PC-3 (cell line): ENCODE measurements at places on chromosomes 3 and 15.

- 0 out of 2 replicates have a peak, but pooled peaks cover 3% of the 10 kb centered on the region for H3K36me3 ChIP-seq
- no peak for DNase-seq
- H3K27me3 ChIP-seq: no peaks in the 10 kb centered on the region
- H3K4me3 ChIP-seq: no peak overlapping the region
These were observed 49.9 kb downstream of the FNDC3B start for GRCh38 chr3:172089250-172089649.

- no peaks in the 10 kb centered on the region for H3K27me3 ChIP-seq
- H3K4me3 ChIP-seq: no peak overlapping the region
- H3K4me1 ChIP-seq: peaks cover 23% of the 10 kb centered on the region
- no peak overlapping the region for H3K27ac ChIP-seq
- peaks cover 29% of the 10 kb centered on the region for H3K36me3 ChIP-seq
These were observed 6.8 kb downstream of the MFSD1 start for GRCh38 chr3:158808697-158809096.

- no peaks in the 10 kb centered on the region for H3K27me3 ChIP-seq
- DNase-seq: no peak
- no peaks in the 10 kb centered on the region for H3K36me3 ChIP-seq
- no peak overlapping the region for H3K4me3 ChIP-seq
These were observed 4.8 kb upstream of the SLC26A6 start for GRCh38 chr3:48639944-48640606.

DNA sequence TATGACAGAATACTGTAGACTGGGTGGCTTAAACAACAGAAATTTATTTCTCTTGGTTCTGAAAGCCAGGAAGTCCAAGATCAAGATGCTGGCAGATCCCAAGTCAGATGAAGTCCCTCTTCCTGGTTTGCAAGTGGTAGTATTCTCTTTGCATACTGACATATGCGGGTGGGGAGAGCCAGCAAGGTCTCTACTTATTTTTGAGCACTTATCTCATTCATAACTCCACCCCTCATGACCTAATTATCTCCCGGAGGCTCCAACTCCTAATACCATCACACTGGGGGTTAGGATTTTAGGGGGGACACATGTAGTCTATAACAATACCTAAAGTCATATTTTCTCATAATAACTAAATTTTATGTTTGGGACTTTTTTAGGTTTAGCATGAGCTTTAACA lies 65.3 kb downstream of the BLM start:
- no peaks in the 10 kb centered on the region for H3K27me3 ChIP-seq
- no peaks in the 10 kb centered on the region for H3K4me1 ChIP-seq
- DNase-seq: no peak
- H3K4me3 ChIP-seq: no peak overlapping the region

DNA sequence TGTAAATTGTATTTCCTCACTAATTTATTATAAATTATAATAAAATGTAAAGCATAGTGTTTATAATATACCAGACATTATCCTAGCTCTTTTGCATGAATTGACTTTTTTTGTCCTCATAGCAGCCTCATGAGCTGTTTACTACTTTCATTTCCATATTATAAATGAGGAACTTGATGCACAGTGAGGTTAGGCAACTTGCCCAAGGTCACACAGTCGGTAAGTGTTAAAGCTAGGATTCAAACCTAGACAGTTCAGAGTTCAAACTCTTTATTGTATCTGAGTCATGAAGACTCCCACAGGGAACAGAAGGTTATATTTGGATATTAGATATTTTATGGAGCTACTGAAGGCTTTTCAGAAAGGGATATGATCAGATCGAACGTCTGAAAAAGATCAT lies 322.2 kb upstream of the SATB1 start:
- H3K4me3 ChIP-seq: no peak overlapping the region
- H3K4me1 ChIP-seq: no peaks in the 10 kb centered on the region
- no peak for DNase-seq
- no peaks in the 10 kb centered on the region for H3K36me3 ChIP-seq

DNA sequence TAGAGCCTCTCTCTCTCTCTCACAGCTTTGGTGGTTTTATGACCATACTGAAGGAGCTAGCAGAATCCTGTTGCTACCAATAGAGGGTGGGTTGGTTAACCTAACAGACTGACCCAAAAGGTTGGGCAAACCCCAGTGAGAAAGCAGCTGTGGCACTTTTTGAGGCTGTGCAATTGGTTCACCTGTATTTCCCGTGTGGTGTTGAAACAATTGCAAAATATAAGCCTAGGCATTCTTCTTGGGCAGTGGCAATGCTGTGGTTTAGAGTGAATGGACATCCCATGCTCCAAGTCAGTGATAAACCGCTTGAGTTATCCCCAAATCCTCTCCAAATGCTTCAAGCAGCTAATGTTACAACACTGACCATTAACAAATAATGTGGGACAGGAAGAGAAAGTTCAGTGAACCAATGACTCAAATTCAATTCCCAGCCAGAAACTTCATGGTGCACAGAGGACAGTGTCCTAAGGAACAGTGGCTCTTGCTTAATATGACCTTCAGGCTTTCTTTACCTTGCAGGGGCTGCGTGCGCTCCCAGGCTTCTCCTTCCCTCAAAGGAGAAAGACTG lies 261.9 kb upstream of the ICE2 start:
- no peaks in the 10 kb centered on the region for H3K4me1 ChIP-seq
- H3K36me3 ChIP-seq: no peaks in the 10 kb centered on the region

GRCh38 chr3:179076243-179077027 lies 4.8 kb upstream of the ZMAT3 start:
- no peak for DNase-seq
- H3K4me3 ChIP-seq: no peak overlapping the region
- no peak overlapping the region for H3K27ac ChIP-seq
- H3K4me1 ChIP-seq: no peaks in the 10 kb centered on the region
- H3K36me3 ChIP-seq: no peaks in the 10 kb centered on the region

GRCh38 chr3:52831500-52832301 lies 1.2 kb upstream of the ITIH4 start:
- DNase-seq: peak; percentile 94
- H3K36me3 ChIP-seq: no peaks in the 10 kb centered on the region
- no peak overlapping the region; the same call in 1 of the 2 replicates for H3K4me3 ChIP-seq

DNA sequence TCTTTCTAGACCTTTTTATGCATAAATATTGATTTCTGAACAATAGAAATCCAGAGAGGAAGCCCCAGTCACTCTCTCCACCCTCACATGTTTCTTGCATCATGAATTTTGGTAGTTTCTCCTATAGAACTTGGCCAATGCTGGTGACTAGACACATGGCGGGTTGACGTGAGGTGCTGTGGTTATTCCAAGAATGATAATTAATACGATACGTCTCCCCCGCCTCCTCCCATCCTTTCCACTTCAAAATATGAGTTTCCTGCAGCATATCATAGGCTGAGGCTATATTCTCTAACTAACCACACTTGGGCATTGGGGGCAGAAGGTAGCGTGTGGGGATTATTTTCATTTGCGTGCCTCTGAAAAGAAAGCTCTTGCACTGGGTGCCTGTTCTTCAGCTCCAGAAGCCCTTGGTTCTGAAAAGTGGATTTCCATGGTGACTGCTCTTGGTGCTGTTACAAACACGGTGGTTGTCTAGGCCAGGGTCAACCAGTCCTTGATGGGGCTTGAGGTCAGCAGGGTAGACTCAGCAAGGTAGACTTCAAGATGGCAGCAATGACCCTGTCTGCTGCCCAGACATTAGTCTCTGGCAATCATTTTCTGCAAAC lies 5.3 kb downstream of the TNFSF10 start:
- DNase-seq: no peak
- no peak overlapping the region for H3K4me3 ChIP-seq
- H3K36me3 ChIP-seq: no peaks in the 10 kb centered on the region
- H3K27me3 ChIP-seq: no peaks in the 10 kb centered on the region

GRCh38 chr15:67465196-67465952 lies 55.6 kb upstream of the C15orf61 start:
- no peak overlapping the region for H3K4me3 ChIP-seq
- DNase-seq: no peak
- no peak overlapping the region for H3K27ac ChIP-seq
- no peaks in the 10 kb centered on the region for H3K36me3 ChIP-seq
- H3K4me1 ChIP-seq: no peaks in the 10 kb centered on the region

DNA sequence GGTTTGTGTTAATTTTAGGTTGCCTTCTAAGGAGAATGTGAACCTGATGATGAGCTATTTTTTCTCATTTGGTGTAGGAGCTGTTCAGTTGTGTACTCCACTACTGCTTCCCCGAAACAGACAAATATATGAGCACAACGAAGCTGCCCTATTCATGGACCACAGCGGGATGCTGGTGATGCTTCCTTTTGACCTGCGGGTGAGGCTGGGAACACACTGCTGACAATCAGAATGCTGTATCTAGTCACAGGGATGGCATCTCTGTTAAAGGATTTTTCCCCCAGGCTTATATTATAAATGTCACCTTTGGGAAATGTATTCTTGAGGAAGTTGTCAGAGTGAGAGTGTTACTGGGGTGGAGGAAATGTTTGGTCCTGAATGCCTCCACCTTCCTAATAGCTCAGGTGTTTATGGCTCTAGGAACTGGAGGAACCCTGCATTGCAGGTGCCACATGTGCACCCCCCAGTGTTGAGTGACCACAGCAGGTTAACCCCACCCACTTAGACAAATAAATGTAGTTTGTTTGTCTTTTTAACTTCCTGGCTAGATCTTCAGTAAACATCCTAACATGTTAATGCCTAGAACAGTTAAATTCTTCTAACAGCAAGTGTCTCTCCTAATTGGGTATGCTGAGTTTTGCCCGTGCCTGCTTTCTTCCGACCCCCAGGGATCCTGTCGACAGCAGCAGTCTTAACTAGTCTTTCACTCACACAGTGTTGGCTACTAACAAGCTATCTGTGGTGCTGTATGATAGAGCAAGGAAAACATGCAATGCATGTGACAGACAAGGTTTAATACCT lies 35.7 kb downstream of the SRP14 start:
- H3K27me3 ChIP-seq: no peaks in the 10 kb centered on the region
- H3K27ac ChIP-seq: no peak overlapping the region
- H3K4me1 ChIP-seq: peaks cover 16% of the 10 kb centered on the region; the same call in 1 of the 2 replicates

- no peak overlapping the region for H3K4me3 ChIP-seq
- no peaks in the 10 kb centered on the region for H3K4me1 ChIP-seq
- H3K27me3 ChIP-seq: no peaks in the 10 kb centered on the region
- DNase-seq: no peak
These were observed 699.9 kb upstream of the ZNF385D start for GRCh38 chr3:22450786-22451400.

- no peak overlapping the region for H3K27ac ChIP-seq
- no peak overlapping the region for H3K4me3 ChIP-seq
- H3K4me1 ChIP-seq: no peaks in the 10 kb centered on the region
- no peak for DNase-seq
- no peaks in the 10 kb centered on the region for H3K36me3 ChIP-seq
These were observed 2.5 kb downstream of the MORC1 start for GRCh38 chr3:109115451-109115850.

DNA sequence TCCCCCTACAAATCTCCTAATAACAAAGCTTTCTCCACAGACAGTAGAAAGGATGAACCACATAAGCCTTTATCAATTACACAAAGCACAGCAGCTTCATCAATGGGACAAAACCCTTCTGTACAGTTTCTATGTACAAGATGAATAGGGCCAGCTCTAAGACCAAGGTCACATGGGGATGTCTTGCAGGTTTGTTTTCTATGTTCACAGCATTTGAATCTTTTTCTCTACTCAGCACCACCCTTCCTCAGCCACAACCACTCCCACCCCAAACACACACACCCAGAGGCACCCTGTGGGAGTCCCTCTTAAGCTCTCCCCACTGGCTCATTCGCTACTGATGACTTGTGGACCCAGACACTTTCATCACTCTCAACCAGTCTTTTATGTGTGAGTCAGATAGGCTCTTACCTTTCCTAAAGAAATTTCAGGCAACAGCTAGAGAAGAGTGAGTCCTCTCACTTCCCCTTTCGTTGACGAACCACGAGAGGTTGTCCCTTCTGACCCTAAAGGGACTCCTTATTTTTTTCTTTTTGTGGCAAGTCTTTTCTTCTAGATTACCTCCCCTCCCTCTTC lies 57.9 kb downstream of the ARHGAP31 start:
- no peak overlapping the region for H3K27ac ChIP-seq
- H3K27me3 ChIP-seq: no peaks in the 10 kb centered on the region
- no peaks in the 10 kb centered on the region for H3K4me1 ChIP-seq

GRCh38 chr3:127628788-127629466 lies at the start of gene PODXL2:
TSS of gene PODXL2 (plus strand) at chr3:127629185. CDS start at chr3:127629220, 35 bp downstream.
- H3K4me3 ChIP-seq: peak within 1 kb of the TSS; percentile 63
- no peaks in the 10 kb centered on the region; the same call in 1 of the 2 replicates for H3K4me1 ChIP-seq
- H3K27ac ChIP-seq: no peak within 1 kb of the TSS
- H3K27me3 ChIP-seq: no peaks in the 10 kb centered on the region
- no peaks in the 10 kb centered on the region for H3K36me3 ChIP-seq

DNA sequence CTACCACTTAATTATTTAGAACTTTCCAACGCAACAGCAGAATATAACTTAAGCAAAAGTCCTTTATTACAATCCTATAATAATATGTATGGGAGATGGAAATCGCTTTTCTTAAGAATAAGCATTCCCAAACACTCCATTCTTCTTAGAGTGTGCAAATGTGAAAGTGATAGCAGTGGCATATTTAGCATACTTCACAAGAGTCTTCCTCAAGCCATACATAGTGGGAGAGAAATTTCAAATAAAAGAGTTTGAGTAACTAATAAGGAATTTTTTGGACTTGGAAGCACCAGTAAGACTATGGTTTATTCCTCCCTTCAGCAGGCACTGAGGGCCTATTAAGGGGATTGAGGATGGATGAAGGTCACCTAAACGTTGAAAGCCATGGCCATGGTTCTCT lies 22.1 kb upstream of the BNC1 start:
- peak; percentile 16 for DNase-seq
- H3K4me1 ChIP-seq: peaks cover 45% of the 10 kb centered on the region
- peak overlapping the region; percentile 63; the same call in 1 of the 2 replicates for H3K4me3 ChIP-seq
- H3K27me3 ChIP-seq: no peaks in the 10 kb centered on the region

GRCh38 chr3:153901152-153901551 lies 220.0 kb upstream of the ARHGEF26 start:
- peak overlapping the region; percentile 86 for H3K27ac ChIP-seq
- peak overlapping the region; percentile 1; the same call in 1 of the 2 replicates for H3K4me3 ChIP-seq
- peaks cover 27% of the 10 kb centered on the region for H3K4me1 ChIP-seq
- peak; percentile 90 for DNase-seq
- no peaks in the 10 kb centered on the region for H3K27me3 ChIP-seq
- H3K36me3 ChIP-seq: no peaks in the 10 kb centered on the region

DNA sequence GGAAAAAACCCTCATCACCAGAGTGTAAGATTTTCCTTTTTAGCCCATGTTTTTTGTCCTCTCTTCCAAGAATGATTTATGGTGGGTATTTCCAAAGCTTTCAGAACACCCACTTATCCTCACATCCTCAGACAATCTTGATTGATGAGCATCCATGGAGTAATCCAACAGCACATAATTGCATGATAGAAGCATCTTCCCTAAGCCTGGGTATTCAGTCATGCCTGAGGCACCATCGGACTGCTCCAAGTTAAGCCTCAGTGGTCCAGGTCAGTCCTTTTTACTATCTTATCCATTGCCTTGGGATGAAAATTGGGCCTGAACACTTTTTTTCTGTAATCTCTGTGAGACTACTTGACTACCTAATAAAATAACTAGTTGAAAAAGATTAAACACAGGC lies 676.0 kb upstream of the SEMA6D start:
- no peak overlapping the region for H3K4me3 ChIP-seq
- H3K27me3 ChIP-seq: no peaks in the 10 kb centered on the region

GRCh38 chr3:59245859-59246501 lies 196.2 kb upstream of the CFAP20DC start:
- no peaks in the 10 kb centered on the region for H3K27me3 ChIP-seq
- H3K4me1 ChIP-seq: peaks cover 57% of the 10 kb centered on the region
- H3K36me3 ChIP-seq: no peaks in the 10 kb centered on the region
- peak overlapping the region; percentile 95 for H3K27ac ChIP-seq
